ENCODE measurements at places on chromosomes 1 and 21.

GRCh38 chr21:22903851-22904250, 1905.6 kb downstream of the NCAM2 start:
- no peak for DNase-seq

GRCh38 chr1:182664296-182664695, 20.1 kb downstream of the RGS8 start:
- DNase-seq: no peak

DNA sequence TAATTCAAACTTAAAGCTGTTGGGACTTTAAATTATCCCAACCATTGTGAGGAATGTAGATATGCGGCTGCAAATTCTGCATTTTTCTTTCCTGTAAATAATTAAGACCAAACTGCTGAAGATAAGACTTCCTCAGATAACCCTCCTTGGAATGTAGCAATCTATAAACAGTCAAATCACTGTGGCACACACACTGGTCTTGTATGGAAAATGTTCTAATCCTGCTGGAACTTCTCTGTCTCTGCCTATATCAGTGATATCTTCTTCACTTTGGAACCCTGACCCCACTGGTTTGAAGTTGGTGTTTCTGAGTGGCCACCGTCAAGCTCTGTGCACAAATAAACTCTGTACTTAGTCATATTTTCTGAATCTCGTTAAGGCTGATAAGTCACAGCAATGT, 32.9 kb downstream of the HSF2BP start:
- DNase-seq: no peak

DNA sequence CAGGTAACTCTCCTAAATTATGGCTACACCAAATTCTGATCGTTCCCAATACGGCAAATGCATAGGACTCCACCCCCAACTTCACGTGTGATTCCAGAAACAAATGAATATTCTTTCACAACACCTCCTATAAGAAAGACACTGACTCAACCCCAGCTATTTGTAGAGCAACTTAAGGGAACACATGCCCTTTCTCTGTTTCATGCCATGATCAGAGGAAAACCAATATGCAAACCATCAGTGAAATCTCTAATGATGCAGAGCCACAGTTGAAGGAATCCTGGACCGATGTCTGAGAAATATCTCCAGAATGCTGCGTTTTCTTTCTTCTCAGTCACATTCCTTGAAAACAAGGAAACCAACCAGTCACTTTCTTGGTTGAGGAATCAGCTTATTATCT, 164.2 kb upstream of the PTBP2 start:
- no peak for DNase-seq

- no peak for DNase-seq
These were observed 29.6 kb upstream of the SFPQ start for GRCh38 chr1:35222322-35223083.
